Pancreas (tissue), 10 donors: ENCODE measurements at places on chromosomes 4 and X. TPM values are rescaled to one million over a fixed set of nuclear protein-coding genes. Genes with fewer than 3 reads are reported as not detected.

KIAA1210 gene
- 0.03 TPM for total RNA-seq

PLXNB3 gene
- total RNA-seq = 9.0 TPM

SSX2B gene
- not detected for total RNA-seq

TAF7L gene
- total RNA-seq = not detected

SLC16A2 gene
- 4.1 TPM for total RNA-seq
